Neural progenitor cell (in vitro differentiated cells): ENCODE measurements at places on chromosomes 7 and 10. TPM values are rescaled to one million over a fixed set of nuclear protein-coding genes. Genes with fewer than 3 reads are reported as not detected.

GRCh38 chr10:133249094-133249780, 11.6 kb downstream of the VENTX start:
- no peak overlapping the region for H3K4me3 ChIP-seq
- no peak for DNase-seq
- peaks cover 15% of the 10 kb centered on the region for H3K4me1 ChIP-seq
- no peaks in the 10 kb centered on the region for H3K27me3 ChIP-seq
- no peaks in the 10 kb centered on the region for H3K36me3 ChIP-seq

DNA sequence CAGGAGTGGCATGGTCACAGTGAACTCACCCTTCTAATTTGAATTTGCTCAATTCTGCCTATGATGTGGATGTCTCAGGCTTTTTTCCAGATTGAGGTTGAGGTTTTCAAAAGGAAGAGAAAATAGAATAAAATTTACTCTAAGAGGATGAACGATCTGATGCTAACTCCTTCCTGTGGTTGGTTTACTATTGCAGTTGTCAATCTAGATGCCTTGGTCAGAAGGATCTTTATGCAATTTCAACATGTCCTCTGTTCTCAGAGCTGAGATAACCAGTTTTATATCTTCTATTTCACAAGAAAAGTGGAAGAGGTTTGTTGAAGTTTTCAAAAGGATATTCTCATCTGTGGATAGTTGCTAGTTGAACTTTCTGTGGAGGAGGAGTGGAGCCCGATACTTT, 150.7 kb upstream of the WDR11 start:
- no peaks in the 10 kb centered on the region for H3K27me3 ChIP-seq
- DNase-seq: no peak
- peaks cover 9% of the 10 kb centered on the region for H3K36me3 ChIP-seq
- H3K4me1 ChIP-seq: no peaks in the 10 kb centered on the region
- H3K27ac ChIP-seq: no peak overlapping the region
- H3K4me3 ChIP-seq: no peak overlapping the region

DNA sequence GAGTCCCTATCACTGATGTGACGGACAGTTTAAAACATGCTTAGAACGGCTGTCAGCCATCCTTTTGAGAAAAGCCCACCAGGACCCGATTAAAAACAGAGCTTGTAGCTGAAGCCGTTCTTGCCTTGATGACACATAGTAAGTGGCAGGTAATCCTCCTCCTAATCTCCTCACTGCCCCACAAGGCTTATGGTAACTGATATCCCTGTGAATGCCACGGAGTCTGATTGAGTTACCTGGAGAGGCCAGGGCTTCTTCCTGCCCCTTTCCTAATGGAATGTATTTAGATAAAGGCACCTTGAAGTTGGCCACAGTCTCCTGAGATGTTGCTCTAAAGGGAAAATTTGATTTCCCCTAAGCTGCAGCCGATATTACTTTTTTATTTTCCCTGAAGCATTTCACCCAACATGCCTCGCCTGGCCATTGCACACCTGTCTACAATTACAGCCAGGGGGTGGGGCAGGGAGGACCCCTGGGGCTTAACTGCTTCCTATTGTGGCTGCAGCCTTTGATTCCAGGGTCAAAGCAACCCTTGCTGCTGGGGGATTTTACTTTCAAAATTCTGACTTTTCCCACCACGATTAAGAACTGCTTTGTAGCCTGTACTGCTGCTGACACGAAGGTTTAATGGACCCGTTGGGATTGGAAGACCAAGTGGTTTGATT, 169.0 kb upstream of the GPR26 start:
- H3K4me1 ChIP-seq: peaks cover 17% of the 10 kb centered on the region
- H3K27ac ChIP-seq: no peak overlapping the region
- H3K4me3 ChIP-seq: no peak overlapping the region

- H3K4me3 ChIP-seq: no peak overlapping the region
- no peaks in the 10 kb centered on the region for H3K27me3 ChIP-seq
- no peak overlapping the region for H3K27ac ChIP-seq
- no peak for DNase-seq
- H3K4me1 ChIP-seq: peaks cover 6% of the 10 kb centered on the region
- H3K36me3 ChIP-seq: no peaks in the 10 kb centered on the region
Measured at GRCh38 chr10:121418126-121418777, 180.0 kb downstream of the FGFR2 start.

GRCh38 chr7:5574770-5575269, 151.2 kb upstream of the TNRC18 start:
- peaks cover 59% of the 10 kb centered on the region for H3K27me3 ChIP-seq
- H3K27ac ChIP-seq: no peak overlapping the region
- H3K4me3 ChIP-seq: peak overlapping the region; percentile 30
- H3K4me1 ChIP-seq: peaks cover 8% of the 10 kb centered on the region

DNA sequence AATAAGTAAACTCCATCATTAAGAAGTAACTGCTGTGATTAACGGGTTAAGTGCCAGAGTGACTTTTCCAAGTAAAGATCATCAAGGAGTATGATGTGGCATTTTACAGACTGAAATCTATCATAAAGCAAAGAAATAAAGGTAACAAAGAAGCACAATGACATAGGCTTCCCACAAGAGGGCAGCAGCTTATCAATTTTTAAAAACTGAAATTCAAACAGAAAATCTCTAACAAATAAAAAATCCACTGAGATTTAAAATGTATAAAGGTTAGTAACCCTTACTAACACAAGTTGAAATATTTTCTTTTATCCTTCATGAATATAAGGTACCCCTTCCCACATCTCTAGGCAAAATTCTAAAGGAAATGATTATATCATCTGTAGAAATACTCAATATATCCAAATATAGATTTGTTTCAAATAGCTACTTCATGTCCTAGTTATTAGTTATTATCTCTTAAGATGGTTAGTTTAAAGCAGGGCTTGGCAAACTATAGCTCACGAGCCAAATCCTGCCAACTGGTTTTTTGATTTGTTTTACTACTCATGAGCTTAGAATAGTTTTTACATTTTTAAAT, 29.2 kb downstream of the FAM3C start:
- no peak overlapping the region for H3K4me3 ChIP-seq
- DNase-seq: peak; percentile 6
- peaks cover 29% of the 10 kb centered on the region for H3K36me3 ChIP-seq
- H3K27ac ChIP-seq: no peak overlapping the region
- H3K4me1 ChIP-seq: no peaks in the 10 kb centered on the region

DNA sequence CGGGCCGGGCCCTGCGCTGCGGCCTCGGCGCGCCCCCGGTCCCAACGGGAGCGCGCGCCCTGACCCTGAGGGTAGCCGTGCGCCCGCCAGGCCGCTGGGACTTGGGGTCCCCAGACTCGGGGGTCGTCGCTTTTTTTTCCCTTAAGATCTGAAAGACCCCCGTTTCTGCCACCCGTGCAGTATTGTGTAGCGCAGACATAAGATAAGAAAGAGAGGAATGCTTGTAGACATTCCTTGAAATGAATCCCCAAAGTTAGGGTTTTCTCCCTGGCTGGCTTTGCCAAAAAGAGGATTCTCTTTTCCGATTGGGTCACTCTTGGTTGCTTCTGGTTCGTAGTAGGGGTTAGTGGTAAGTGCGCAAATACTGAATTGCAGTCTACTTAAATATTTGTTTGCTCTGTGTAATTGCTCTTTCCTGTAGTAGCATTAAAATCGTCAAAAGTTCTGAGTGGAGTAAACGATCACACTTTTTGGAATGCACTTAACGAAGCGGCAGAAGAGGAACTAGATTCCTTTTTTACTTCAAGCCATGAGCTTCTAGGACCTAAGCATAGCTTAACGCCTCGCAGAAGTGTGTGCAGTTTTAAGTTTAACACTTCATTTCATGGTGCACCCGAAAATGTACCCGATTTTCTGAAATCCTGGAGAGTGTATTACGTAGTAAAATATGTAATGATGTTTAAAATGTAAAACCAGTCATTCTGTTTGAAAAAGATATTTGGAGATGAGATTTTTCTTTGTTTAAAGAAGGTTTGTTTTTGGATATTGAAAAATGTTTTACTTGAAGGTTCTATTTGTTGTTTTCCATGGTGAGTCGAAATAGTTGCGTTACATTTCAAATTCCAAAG, 1.3 kb downstream of the CUL1 start:
- H3K4me3 ChIP-seq: peak overlapping the region; percentile 81
- H3K27ac ChIP-seq: peak overlapping the region; percentile 93
- H3K27me3 ChIP-seq: no peaks in the 10 kb centered on the region
- H3K36me3 ChIP-seq: no peaks in the 10 kb centered on the region

GRCh38 chr7:155471718-155472117, 13.8 kb downstream of the EN2 start:
- H3K27ac ChIP-seq: no peak overlapping the region
- peaks cover 100% of the 10 kb centered on the region for H3K27me3 ChIP-seq
- DNase-seq: no peak
- H3K4me3 ChIP-seq: no peak overlapping the region
- H3K36me3 ChIP-seq: no peaks in the 10 kb centered on the region

DNA sequence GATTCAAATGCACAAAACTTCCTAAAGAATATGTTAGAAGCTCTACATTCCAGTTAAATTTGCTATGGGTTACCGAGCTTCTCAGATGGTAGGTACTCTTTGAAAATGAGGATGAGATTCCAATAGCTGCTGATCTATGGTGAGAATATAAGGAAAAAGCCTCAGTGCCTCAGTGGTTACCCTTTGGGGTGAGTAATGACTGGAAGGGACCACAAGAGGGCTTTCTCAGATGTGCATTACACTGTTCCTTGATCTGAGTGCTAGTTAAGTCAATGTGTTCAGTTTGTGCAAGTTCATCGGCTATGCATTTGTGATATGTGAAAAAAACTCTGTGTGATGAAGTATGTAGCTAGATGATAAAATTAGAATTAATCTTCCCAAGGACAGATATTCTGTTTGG, 3.5 kb downstream of the NRCAM start:
- peaks cover 44% of the 10 kb centered on the region for H3K27me3 ChIP-seq
- DNase-seq: peak; percentile 57
- H3K36me3 ChIP-seq: no peaks in the 10 kb centered on the region
- peaks cover 47% of the 10 kb centered on the region for H3K4me1 ChIP-seq

DNA sequence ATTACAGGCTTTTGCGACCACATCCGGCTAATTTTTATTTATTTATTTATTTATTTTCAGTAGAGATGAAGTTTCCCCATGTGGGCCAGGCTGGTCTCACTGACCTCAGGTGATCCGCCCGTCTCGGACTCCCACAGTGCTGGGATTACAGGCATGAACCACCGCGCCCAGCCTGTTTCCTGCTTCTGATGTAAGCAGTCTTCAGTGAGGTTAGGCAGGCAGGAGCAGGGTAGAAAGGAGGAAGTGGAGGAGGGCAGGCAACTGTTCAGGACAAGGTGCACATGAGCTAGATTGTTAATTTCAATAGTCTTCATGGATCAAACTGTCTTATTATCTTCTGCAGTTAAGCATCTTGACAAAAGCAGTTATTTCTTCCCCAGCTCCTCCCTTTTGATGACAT, 605.0 kb downstream of the CCSER2 start:
- no peak for DNase-seq
- H3K4me3 ChIP-seq: no peak overlapping the region
- H3K36me3 ChIP-seq: no peaks in the 10 kb centered on the region
- H3K4me1 ChIP-seq: no peaks in the 10 kb centered on the region
- no peak overlapping the region for H3K27ac ChIP-seq

GRCh38 chr7:6917258-6917657, 91.2 kb upstream of the CCZ1B start:
- no peak for DNase-seq
- H3K27me3 ChIP-seq: no peaks in the 10 kb centered on the region

DNA sequence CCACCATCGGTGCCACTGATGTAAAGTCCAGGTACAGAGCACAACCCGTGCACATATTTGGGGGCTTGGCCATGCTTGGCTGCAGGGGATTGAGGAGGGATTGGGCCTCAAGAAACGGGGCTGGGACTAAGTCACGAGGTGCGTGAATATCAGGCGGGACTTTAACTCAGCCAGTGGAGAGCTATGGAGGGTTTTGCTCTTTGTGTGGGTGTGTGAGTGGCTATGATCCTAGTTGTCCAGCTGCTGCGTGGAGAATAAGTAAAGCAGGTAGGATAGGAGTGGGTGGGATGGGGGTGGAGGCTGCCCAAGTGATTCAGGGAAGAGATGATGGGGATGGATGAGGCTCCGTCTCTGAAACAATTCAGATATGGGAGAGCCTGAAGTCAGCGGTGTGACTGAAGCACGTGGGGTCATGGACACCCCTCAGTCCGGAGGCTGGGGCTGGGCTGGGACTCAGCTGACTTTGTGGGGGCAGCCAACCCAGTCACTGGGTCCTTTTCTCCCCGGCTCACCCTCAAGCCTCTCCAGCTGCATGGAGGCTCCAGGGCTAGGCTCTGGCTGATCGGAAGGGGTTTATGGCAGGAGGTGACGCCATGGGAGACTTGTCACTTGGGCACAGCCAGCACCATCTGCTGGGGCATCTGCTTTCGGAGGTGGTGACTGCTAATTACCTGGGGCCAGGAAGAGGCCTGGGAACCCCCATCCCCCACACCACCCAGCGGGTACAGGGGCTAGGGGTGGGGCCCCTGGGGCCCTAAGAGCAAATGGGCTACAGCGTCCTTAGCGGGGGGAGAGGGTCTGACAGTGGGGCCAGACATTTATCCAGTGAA, 1.7 kb upstream of the LFNG start:
- H3K4me3 ChIP-seq: peak overlapping the region; percentile 49
- H3K27ac ChIP-seq: no peak overlapping the region
- peaks cover 50% of the 10 kb centered on the region for H3K4me1 ChIP-seq
- H3K36me3 ChIP-seq: no peaks in the 10 kb centered on the region
- no peak for DNase-seq

- no peaks in the 10 kb centered on the region for H3K4me1 ChIP-seq
- no peak for DNase-seq
- no peaks in the 10 kb centered on the region for H3K36me3 ChIP-seq
- H3K27me3 ChIP-seq: no peaks in the 10 kb centered on the region
- H3K27ac ChIP-seq: no peak overlapping the region
Measured at GRCh38 chr7:16785321-16785720, 19.5 kb downstream of the AGR2 start.

DNA sequence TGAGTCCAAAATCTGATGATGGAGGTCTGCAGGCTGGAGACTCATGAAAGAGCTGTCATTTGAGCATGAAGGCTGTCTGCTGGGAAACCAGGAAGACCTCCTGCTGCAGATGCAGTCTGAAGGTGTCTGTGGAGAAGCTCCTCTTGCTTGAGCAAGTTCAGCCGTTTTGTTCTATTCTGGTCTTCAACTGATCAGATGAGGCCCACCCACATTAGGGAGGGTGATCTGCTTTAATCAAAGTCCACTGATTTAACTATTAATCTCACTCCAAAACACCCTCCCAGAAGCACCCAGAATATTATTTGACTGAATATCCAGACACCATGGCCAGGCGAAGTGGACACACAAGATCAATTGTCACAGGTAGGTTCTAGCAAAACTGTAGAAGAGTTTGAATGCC, 116.5 kb downstream of the GATA3 start:
- no peak overlapping the region for H3K27ac ChIP-seq
- no peaks in the 10 kb centered on the region for H3K27me3 ChIP-seq
- H3K36me3 ChIP-seq: no peaks in the 10 kb centered on the region
- no peak for DNase-seq
- H3K4me3 ChIP-seq: no peak overlapping the region

PLCE1 gene
- total RNA-seq: 0.47 and 0.71 TPM in 2 replicates

MYOZ1 gene
- 1.2 and 1.9 TPM in 2 replicates for total RNA-seq

H2AZ2 gene
- 439 and 462 TPM in 2 replicates for total RNA-seq

FRAT2 gene
- total RNA-seq: 14.9 and 27.4 TPM in 2 replicates

FEZF1 gene
- 330 and 467 TPM in 2 replicates for total RNA-seq

CALHM1 gene
- 0.06 TPM in 1 of 2 replicates, not detected in the other for total RNA-seq

SPAM1 gene
- not detected in 2 replicates for total RNA-seq

SHOC2 gene
- total RNA-seq: 42.1 and 54.9 TPM in 2 replicates

SRRM3 gene
- 2.2 and 4.6 TPM in 2 replicates for total RNA-seq
